ENCODE measurements at places on chromosomes 1 and 21.

GRCh38 chr1:53016705-53017104 lies 45.3 kb upstream of the PODN start:
- no peak for DNase-seq

DNA sequence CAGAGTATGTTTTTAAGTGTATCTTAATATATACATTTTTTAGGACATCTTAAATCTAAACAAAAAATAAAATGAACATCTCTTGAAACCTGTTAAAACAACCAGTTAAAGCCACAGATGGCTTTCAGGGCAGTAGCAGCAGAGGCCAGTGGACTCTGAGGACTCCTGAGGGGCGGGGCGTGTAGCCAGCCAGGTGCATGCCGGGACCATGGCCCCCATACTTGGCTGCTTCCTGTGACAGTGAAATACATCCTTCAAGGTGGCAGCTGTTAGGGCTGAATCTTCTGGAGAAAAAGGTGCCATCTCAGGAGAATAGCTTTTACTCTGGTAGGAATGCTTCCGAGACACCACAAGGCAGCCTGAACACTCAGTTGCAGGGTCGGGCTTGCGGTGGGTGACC lies 9.6 kb downstream of the RHOU start:
- DNase-seq = no peak

DNA sequence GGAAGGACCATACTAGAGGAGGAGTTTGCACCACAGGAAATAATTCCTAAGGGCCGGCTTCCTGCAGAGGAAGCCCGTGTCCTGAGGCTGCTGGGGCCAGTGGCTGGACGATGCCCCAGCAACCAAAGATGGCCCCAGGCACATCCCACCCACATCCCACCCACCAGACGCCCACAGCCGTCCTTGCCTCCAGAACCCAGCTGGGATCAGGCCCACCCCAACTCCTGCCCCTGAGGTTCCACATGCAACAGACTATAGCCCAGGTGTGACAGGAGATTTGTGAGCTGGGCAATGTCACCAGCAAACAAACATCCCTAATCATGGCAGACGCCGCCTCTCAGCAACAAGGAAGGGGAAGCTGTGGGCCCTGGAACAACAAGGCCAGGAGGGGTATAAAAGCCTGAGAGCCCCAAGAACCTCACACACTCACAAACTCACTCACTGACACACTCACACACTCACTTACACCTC lies at the start of gene KRTAP10-9:
Gene KRTAP10-9 (plus strand): TSS at position 421 of the 471 bp plus-strand sequence. CDS start 79 bp downstream, outside the sequence.
- no peak for DNase-seq

GRCh38 chr21:19792004-19792403 lies 1206.2 kb upstream of the NCAM2 start:
- no peak for DNase-seq

DNA sequence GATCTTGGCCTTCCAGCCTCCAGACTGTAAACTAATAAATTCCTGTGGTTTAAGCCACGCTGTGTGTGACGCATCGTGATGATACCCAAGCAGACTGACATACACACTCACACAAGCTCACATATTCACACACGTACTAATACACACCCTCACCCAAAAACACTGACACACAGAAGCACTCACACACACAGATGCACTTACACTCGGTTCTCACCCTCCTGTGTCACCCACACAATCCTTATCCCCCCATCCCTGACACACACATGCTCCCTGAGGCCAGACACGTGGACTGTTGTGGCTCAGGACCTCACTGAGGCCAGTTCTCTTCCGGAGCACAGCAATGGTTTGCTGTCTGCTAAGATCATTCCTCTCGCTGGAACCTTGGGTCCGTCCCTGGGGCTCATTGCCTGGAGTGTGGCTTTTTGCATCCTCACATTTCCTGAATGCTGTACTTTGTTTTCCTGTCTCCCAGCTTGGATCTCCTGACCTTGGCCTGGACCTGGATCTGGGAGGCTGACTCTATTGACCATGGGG lies 76.9 kb upstream of the LYST start:
- no peak for DNase-seq

GRCh38 chr1:157240495-157241184 lies 102.4 kb upstream of the ETV3 start:
- DNase-seq = no peak

GRCh38 chr1:234260578-234260977 lies 112.7 kb upstream of the COA6 start:
- peak; percentile 16 for DNase-seq

All from activated T-cell treated with anti-CD3 and anti-CD28 coated beads, Interleukin-2, amount 50 U/mL, for 72 hours (primary cell).